Activated T-cell treated with anti-CD3 and anti-CD28 coated beads, Interleukin-2, amount 50 U/mL, for 24 hours (primary cell): ENCODE measurements at places on chromosomes 16 and 17.
A peak's percentile ranks its signal among the peaks of the same experiment; 100 is the strongest.

DNA sequence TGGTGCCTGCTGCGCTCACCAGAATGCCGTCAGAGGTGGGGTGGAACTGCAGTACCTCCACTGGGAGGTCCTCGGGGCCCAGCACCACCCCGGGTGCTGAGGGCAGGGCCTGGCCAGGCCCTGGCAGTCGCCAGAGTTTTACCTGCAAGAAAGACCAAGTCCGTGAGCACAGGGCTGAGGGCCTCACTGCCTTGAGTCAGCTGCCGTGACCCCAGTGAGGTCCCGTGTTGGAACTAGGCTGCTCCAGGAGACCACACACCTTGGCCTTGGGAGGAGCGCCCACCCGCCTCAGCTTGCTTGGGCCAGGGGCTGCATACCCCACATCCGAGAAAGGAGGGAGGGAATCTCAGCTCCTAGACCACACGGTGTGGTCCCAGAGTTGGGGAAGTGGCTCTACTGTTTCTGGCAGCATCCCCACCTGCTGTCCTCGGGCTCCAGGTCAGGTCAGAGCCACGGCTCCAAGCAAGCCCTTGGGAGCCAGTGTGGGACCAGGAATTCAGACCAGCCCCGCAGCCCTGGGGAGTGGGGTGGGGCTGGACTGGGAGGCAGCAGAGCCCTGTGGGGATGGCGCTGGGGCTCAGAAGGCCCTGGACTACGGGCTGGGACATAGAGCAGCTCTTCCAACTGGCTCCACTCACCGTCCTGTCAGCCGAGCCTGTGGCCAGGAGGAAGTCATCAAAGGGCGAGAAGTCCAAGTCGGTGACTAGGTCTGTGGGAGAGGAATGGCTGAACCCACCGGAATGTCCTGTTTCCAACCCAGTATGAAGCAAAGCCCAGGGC, 8.7 kb downstream of the CORO7 start:
- DNase-seq, result no peak

GRCh38 chr17:46100590-46100989, 92.6 kb downstream of the KANSL1 start:
- no peak for DNase-seq

GRCh38 chr16:86919578-86920305, 341.4 kb downstream of the FOXL1 start:
- DNase-seq, result no peak

GRCh38 chr16:70605283-70605657, 41.1 kb upstream of the IL34 start:
- DNase-seq, result no peak

DNA sequence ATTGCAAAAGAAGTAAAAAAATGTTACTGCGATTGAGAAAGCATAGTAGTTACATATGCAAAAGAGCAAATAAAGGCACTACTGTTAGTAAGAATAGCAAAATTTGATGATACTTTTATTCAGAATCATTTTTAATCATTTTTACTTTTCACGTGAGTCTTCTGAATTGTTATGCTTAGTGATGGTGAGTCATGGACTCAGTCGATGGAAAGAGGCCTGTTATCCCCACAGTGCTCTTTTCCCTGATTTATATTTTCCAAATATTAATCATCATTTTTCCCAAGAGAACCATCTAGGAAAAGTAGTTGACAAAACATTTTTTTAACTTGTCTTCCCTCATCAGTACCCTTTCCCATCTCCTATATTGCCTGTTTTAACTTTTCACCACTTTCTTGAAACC, 181.1 kb downstream of the CHD9 start:
- DNase-seq, result no peak

GRCh38 chr16:16075488-16076422, 126.3 kb downstream of the ABCC1 start:
- DNase-seq, result no peak

- DNase-seq, result no peak
These were observed 140.0 kb downstream of the IRF8 start for GRCh38 chr16:86038926-86039310.

- DNase-seq, result no peak
These were observed 250.6 kb upstream of the ZFHX3 start for GRCh38 chr16:73298562-73298961.

GRCh38 chr17:8073627-8074484, 13.7 kb downstream of the ALOX12B start:
- peak; percentile 90 for DNase-seq

DNA sequence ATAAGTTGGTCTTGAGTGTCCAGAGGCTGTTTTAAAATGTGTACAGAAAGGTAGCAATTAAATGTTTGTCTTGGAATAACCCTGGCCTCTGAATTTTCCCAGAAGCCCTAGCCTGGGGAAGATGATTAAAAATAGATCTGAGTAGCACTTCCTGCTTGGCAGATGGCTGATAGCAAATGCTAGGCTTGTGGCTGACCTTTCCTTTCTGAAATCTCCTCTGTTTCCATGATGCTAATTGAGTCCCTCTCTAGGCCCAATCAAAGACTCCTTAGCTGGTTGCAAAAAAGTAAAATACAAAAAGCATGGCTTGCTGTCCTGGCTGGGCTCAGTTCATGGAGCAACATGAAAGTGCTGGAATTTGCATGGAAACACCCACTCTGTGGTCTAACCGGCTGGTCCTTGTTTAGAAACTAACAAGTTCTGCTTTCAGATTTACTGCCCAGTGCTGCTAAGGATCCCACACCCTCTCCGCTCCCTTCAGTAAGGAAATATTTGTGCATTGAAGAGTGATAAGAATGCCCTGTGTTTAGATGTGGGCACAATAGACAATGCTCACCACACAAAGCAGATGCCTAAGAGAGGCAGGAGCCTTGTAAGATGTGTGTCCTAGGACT, 40.8 kb downstream of the YPEL2 start:
- DNase-seq, result no peak

- no peak for DNase-seq
These were observed 3.5 kb upstream of the C16orf74 start for GRCh38 chr16:85754413-85754812.

- DNase-seq, result no peak
These were observed 32.1 kb upstream of the SMURF2 start for GRCh38 chr17:64694207-64694606.

- DNase-seq, result peak; percentile 93
These were observed at the start of gene NXN for GRCh38 chr17:979539-980405. TSS of gene NXN (minus strand) at chr17:979776.

DNA sequence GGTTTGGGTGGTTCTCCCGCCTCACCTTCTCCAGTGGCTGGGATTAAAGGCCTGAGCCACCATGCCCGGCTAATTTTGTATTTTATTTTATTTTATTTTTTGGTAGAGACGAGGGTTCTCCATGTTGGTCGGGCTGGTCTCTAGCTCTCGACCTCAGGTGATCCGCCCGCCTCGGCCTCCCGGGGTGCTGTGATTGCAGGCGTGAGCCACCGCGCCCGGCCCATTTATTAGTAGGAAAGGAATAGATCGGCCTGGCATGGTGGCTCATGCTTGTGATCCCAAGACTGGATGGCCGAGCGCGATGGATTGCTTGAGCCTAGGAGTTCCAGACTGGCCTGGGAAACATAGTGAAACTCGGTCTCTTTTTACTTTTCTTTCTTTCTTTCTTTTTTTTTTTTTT, 20.4 kb upstream of the RBL2 start:
- no peak for DNase-seq

GRCh38 chr16:48555597-48556242, 54.3 kb downstream of the N4BP1 start:
- no peak for DNase-seq

GRCh38 chr17:74006371-74006770, 197.1 kb upstream of the RPL38 start:
- no peak for DNase-seq

DNA sequence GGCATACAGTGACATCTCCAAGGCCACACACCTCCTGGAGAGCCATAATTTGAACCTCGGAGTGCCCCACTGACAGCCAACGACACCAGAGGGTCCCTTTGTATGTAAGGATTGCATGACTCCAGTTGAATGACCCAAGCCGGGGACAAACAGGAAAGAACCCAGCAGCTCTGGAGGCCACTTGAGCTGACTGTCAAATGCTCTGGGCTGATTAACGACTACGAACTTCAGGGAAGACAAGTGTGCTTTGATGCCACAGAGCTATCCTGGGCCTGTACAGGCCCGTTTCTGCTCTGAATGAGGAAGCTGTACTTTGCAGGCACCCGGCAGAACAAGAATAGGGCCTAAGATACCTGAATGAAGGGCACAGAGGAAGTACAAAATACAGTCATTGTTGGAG, 404.6 kb downstream of the SLC39A11 start:
- DNase-seq, result no peak

- peak; percentile 50 for DNase-seq
These were observed 22.0 kb downstream of the KPNA2 start for GRCh38 chr17:68057531-68057952.

DNA sequence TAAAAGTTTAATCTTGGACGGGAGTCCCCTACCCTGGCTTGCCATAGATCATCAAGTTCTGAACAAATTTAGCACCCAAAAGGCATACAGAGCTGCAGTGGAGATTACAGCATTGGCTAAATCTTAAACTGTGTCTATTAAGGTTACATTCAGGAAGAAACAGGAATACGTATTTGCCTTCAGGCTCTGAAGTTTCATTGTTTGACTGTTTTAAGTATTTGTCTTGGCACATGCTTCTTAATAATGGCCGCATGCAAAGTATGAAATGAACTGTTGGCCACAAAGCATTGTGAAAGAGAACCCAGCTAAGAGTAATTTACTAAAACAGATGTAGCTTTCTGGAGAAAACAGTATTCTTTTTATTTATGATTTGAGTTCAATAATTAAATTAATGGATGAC, 63.9 kb upstream of the CNEP1R1 start:
- no peak for DNase-seq

DNA sequence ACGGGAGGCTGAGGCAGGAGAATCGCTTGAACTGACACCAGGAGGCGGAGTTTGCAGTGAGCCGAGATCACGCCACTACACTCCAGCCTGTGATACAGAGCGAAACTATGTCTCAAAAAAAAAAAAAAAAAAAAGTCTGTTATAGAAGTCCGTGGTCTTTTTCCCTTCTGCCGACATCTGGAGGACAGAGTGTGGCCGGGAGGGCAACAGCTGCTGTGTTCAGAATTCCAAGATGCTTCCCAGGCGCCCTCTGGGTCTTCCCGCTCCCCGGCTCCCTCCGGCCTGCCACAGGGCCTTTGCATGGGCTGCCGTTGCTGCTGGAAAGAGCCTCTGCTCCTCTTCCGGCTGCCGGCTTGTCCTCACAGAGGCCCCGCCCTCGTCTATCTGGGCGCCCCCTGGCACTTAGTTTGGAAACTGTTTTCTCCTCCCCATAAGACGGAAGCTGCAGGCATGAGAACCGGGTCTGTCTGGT, 2.4 kb upstream of the CACNA1H start:
- peak; percentile 43 for DNase-seq

GRCh38 chr16:78310990-78311561, 211.6 kb downstream of the WWOX start:
- DNase-seq, result no peak

GRCh38 chr17:57264776-57265175, 8.5 kb downstream of the MSI2 start:
- no peak for DNase-seq

GRCh38 chr16:70433458-70434103, 5.3 kb downstream of the ST3GAL2 start:
- DNase-seq, result no peak

- no peak for DNase-seq
These were observed 13.1 kb upstream of the SP2 start for GRCh38 chr17:47882695-47883588.
